ENCODE measurements at places on chromosomes 2 and 18.

DNA sequence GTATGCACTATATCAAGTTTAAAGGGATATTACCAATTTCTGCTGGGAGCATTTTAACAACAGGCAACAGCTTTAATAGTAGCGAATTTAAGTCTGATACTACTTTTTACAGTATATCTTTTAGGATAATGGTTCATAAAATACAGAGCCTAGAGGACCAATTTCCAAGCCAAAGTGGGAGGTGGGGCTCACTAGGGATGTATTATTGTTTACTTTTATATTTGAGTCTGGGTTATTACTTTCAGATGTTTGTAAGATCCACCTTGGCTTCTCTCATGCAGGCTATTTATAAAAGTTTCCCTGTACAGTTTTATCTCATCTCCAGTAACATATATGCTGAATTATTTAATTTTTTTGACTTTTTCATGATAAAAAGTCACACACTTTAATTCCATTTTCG, 242.0 kb downstream of the CMPK2 start:
- DNase-seq, result no peak

DNA sequence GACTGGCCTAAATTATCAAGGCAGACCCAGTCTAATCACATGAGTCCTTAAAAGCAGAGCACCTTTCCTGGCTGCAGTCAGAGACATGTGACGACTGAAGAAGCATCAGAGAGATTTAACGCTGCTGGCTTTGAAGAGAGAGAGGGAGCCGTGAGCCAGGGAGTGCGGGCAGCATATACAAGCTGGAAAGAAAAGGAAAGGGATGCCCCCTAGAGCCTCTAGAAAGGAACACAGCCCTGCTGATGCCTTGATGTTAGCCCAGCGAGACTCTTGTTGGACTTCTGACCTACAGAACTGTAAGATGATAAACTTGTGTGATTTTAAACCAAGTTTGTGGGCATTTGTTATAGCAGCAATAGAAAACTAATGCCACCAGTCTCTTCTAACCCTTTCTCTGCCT, 58.1 kb downstream of the HEATR5B start:
- DNase-seq, result no peak

GRCh38 chr18:50080316-50080715, 114.6 kb downstream of the MYO5B start:
- no peak for DNase-seq

DNA sequence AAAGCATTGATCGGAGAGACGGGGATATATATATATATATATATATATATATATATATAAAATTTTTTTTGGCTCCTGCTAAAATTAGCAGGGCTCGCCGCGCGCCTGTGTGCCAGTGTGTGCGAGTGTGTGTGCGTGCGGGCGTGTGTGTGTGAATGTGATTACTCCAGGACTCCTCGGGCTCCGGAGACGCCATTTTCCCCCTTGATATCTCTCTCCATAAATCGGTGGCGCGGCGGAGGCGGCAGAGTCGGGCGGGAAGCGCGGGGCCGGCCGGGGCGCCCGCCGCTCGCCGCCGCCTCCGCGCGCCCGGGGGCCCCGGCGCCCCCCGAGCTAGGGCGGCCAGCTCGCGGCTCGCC, 795 bp upstream of the SETBP1 start:
- no peak for DNase-seq

- DNase-seq, result no peak
These were observed 122.7 kb downstream of the VAPA start for GRCh38 chr18:10036479-10036878.

- no peak for DNase-seq
These were observed 6.2 kb upstream of the SPATA3 start for GRCh38 chr2:230989731-230990130.

DNA sequence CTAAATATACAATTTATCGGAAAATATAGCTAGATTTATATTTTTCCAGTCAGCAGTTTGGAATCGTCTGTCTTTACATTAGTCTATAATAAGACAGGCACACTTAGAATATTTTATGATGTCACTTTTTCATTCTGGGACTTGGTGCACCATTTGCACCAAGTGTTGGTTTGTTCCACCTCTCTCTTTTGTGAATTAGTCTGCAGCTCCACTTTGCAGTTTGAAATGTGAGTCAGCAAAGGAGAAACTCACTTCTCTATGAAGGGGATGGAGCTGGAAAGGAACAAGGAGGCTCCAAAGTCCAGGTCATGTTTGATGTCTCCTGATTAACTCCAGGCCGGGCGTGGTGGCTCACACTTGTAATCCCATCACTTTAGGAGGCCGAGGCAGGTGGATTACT, 63.8 kb upstream of the RTN4 start:
- DNase-seq, result no peak

- DNase-seq, result no peak
These were observed 83.5 kb upstream of the RANBP2 start for GRCh38 chr2:108635630-108636354.

DNA sequence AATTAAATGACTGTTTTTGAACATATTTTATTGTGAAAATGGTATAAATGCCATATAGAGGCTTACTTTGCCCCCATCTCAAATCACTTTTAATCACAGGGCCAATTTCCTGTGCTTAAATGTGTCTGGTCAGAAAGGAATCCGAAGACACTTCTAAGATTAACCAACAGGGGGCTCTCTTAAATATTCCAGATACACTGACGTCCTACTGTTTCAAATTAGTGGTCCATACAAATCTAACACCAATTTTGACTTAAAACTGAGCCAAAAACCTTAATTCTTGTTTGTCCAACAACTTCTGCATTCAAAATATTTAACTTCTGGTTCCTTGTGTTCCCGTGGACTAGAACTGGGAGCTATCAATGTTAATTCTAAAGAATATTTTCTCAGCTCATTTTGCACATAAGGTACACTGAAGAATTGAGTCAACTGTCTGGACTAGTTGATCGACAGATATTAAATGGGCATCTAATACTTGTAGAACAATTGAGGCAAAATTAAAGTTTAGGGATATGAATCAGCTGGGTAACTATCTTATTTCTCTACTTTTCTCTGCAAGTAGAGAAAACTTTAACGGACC, 557.5 kb downstream of the ARHGAP15 start:
- DNase-seq, result no peak

GRCh38 chr2:195168369-195168768, 488.7 kb upstream of the SLC39A10 start:
- no peak for DNase-seq

DNA sequence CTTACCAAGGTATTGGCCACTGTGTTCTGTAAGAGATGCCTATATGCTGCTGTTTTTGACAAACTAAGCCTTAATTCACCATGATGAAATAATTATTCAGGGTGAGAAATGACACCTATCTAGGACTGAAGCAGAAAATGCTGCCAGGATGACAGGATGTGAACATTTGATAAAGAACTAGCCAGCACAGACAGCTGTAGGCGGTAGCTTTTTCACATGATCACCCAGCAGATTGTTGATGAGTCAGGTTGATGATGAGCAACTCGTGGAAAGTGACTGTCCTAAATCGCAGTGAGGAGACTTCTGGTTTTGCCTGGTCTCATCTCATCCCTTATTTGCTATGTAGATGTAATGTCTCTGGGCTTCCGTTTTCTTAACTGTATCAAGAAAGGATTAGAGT, 144.1 kb downstream of the PRPF40A start:
- DNase-seq, result peak; percentile 52

DNA sequence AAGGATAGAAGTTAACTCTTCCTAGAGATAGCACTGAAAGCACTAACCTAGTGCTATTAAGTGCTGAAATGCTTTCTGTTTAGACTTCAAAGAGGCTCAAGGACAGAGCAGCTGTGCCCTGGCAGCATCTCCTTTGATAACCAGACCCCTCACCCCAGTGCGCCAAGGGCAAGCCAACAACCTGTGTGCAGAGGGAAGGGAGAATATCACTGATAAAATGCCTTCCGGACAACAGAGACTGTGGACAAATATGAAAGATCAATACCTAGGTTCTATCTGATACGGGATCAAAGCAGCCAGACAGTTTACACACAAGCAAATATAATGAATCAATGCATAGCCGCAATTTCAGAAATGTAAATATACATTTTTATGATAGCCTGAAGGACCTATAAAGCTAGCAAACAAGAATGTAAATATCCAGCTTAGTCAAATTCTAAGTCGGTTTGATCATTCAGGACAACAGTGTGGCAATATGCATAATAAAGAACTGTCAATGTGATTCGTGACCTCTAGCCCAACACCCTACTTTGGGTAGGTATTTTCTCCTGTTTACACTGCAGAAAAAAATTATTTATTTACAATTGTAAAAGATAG, 91.8 kb upstream of the RFX8 start:
- DNase-seq, result no peak

DNA sequence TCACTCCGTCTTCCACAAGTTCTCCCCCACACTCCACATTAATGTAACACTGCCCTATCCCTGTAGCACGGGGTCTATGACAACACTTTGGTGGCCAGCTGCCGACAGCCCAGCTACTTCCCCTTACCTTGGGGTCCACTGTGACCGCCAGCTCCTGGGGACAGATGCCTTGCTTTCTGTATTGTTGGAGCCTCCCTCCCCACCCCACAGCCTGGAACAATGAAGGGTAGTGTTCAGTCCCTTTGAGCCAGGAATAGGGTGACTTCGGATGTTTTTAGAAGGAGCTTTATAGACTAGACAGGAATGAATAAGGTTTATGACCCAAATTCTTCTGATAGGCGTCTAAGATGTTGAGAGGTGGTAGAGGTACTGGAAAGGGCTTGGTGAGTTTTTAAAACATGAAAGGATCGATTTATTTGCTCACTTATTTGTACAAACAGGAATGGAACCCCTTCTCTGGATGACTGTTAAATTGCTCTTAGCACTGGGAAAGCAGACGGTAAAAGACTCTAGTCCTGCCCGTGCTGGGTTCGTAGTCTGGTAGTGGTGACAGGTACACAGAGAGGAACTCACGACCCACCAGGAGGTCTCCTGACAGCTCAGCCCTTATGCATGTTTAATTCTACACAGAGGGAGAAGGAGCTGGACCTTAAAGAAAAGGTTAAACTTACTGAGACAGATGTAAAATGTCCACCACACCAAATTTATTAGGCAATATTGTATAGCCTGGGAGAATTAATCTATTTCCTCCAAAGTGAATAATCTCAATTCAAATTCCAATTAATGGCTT, 90.9 kb downstream of the MYCN start:
- peak; percentile 16 for DNase-seq

DNA sequence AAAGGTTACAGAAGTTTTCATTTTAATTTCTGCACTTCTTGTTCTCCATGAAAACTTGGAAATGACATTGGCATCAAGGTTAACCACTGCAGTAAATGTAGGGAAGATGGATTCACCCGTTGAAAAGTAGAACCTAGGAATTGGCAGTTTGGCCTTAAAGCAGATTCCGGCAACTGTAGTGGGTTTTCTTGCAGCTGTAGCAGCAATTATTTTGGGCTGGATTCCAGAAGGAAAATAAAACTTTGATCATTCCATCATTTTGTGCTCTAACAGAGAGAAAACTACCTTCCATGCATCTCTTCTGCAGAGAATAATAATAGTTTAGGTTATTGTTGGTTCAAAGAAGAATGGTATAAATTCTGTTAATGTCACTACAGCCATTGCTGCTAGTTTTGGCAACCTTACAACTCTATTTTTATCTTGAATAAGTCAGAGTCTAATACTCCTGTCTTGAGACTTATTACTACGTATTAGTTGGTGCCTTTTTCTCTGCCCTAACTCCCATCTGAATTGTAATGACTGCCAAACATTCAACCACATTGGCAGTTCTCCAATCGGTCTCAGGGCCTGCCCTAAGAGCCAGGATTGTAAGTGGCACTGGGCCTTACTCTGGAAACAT, 178.1 kb upstream of the PIEZO2 start:
- DNase-seq, result no peak

DNA sequence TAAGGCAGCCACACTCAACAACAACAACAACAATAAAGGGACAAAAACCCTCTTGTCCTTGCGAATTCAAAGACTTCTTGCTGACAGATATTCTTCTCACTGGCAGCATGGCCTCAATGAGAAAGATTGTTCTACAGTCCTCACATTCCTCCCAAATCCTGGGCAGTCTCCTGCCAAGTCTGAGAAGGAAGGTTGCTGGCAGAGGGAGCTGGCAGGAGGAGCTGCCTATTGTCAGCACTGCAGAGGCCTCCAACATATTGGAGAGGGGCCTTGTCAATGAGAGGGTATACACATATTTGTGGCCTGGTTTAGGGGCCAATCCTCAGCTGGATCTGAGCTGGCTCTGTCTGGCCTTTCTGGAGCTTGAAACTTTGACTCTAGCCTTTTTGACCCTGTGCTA, 63.5 kb downstream of the LAMA3 start:
- peak; percentile 30 for DNase-seq

DNA sequence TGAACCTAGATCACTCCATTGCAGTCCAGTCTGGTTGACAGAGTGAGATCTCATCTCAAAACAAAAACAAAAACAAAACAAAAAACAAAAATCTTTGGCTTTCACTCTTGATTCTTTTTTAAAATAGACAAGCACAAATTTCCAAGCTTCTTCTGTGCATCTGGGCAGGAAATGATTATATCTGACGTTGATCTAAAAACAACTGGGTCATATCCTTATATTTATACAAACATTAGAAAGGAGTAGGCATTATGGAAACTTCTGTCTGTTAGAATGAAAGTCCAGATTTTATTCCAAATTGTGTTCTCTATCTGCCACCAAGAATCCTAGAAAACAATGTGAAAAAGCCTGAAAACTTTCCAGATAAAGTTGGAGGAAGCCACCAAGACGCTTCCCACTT, 26.2 kb upstream of the PMAIP1 start:
- no peak for DNase-seq

GRCh38 chr2:227106845-227107759, 56.9 kb downstream of the COL4A4 start:
- no peak for DNase-seq

GRCh38 chr2:8580316-8581233, 101.3 kb upstream of the ID2 start:
- no peak for DNase-seq

GRCh38 chr18:28120828-28121515, 56.0 kb downstream of the CDH2 start:
- DNase-seq, result no peak

DNA sequence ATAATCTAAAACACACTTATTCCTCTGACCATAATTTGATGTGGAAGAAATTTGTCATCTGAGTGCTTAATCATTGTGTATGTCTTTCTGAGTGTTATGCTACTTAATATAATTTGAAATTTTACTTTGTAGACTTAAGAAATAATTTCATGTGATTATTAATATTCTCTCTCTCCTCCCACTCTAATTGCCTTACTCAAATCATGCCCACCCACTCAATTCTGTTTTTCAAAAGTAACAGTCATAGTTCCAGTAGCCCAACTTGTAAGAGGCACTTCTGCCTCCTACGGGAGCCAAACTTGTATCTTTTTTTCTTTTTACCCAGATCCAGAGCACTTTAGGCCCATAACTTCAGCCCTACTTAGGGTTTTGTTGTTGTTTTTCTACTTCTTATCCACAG, 18.5 kb upstream of the KYNU start:
- DNase-seq, result no peak

GRCh38 chr2:177024765-177025164, 187.8 kb upstream of the HNRNPA3 start:
- DNase-seq, result no peak

DNA sequence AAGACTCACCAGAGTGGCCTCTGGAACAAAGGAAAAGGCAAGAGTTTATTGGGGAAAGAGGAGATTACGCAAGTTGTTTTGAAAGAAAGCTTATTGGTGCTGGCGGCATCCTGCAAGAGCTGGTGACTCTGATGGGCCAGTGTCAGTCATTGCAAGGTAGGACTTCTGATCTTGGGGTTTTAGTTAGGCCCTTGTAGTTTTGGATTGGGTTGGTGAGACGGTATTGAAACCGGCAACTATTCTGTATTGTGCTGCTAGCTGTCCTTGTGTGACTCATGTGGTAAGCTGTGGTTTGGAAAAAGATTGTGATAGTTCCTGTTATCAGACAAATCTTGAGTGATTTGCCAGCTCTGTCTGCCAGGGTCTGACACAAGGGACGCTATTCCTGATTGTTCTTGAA, 159.1 kb upstream of the PIEZO2 start:
- DNase-seq, result no peak
